Iris pigment epithelial cell (primary cell): ENCODE measurements at places on chromosomes 3 and 15.

GRCh38 chr15:70974004-70974832, 81.6 kb downstream of the LRRC49 start:
- peak; percentile 71 for DNase-seq

GRCh38 chr15:77981281-77982126, 96.0 kb downstream of the TBC1D2B start:
- no peak for DNase-seq

DNA sequence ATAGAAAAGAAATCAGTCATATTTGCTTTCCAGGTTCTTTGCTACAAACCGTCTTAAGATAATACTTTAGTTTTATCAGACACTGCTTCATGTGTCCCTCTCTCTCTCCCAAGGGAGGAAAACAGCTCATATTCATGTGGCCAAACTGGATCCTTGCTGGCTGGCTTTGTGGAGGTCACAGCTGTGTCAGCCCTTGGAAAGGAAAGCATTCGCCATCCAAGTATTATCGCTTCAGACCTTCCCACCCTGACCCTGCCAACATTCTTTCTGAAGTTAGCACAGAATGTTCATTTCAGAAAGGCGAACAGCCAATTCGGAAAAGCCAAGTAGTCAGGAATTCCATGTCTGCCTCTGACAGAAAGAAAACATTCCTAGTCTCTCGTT, 213.6 kb downstream of the FEZF2 start:
- peak; percentile 70 for DNase-seq

DNA sequence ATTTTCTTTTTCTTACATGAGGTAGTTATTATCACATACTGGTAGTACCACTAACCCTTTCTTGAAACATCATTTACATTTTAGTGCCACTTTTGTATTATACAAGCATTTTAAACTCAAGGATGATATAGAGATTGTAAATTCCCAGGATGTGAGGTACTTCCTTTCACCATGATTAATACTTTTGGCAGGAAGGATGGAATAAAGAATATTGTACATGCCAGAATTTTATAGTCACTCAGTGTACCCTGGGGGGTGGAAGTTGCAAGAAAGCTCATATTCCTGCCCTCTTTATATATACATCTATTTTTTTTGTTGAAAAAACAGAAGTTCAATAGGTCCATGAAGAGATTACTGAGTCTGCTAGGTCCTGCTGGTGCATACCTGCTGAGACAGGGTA, 141.0 kb upstream of the PLSCR5 start:
- peak; percentile 79 for DNase-seq

DNA sequence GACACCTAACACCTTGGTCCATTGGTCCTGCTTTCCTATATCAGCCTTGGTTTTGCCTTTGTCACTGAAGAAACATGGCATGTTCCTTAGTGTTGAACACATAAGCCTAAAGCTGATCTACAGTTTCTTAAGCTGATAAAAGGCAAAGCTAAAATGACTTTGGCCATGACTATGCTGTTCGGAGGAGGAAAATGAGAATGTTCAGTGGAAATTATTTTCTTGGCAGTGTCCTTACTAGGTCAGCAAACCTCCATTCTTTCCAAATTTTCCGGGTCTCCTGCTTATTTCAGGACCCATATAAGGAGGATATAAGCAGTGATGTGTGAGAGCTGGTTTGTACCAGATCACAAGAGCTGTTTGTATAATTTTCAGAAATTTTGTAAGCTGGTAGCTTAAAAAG, 832.9 kb upstream of the CFAP20DC start:
- no peak for DNase-seq

- no peak for DNase-seq
Measured at GRCh38 chr15:73244333-73244732, 124.4 kb downstream of the HCN4 start.

GRCh38 chr3:108462899-108463298, 47.5 kb downstream of the MYH15 start:
- DNase-seq: peak; percentile 34

GRCh38 chr3:135756106-135756668, 209.3 kb upstream of the PPP2R3A start:
- DNase-seq: no peak

GRCh38 chr3:120469440-120469839, 18.6 kb upstream of the FSTL1 start:
- DNase-seq: peak; percentile 76

GRCh38 chr3:113485161-113485609, 29.8 kb downstream of the SPICE1 start:
- DNase-seq: no peak

- no peak for DNase-seq
Measured at GRCh38 chr15:37876900-37877299, 57.5 kb upstream of the TMCO5A start.

DNA sequence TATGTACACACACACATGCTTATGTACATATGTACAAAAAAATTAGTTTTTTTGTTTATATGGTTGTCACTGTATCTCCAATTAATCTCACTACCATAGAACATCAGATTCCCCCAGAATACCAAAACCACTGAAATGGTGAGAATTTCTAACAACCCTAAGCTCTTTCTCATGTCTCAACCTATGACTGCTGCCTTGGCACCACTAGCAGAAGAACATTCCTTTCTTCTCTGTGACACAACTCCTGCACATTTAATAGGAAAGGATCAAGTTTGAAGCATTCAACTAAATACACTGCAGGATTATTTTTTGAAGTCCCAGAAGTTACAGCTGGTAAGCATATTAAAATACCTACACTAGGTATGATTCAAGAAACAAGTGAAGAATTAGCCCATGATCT, 109.6 kb downstream of the FAM174B start:
- no peak for DNase-seq

GRCh38 chr15:62977952-62978811, 64.4 kb upstream of the TPM1 start:
- peak; percentile 31 for DNase-seq

DNA sequence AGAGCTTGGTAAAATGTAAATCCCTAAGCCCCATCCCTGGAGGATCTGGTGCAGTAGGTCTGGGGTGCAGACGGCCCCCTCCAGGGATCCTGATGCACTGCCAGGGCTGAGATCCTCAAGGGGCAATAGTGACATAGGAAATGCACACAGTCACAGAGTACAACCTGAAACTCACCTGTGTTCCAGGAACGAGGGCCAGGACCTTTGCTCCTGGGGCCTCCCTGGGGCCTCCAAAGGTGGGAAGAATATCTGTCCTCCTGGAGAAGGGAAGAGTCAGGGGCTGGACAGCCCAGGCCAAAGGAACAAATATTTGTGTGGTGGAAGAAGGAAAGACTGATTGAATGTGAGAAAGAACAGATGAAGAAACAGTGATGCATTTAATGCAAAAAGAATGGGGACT, 9.5 kb downstream of the SSUH2 start:
- DNase-seq: no peak

DNA sequence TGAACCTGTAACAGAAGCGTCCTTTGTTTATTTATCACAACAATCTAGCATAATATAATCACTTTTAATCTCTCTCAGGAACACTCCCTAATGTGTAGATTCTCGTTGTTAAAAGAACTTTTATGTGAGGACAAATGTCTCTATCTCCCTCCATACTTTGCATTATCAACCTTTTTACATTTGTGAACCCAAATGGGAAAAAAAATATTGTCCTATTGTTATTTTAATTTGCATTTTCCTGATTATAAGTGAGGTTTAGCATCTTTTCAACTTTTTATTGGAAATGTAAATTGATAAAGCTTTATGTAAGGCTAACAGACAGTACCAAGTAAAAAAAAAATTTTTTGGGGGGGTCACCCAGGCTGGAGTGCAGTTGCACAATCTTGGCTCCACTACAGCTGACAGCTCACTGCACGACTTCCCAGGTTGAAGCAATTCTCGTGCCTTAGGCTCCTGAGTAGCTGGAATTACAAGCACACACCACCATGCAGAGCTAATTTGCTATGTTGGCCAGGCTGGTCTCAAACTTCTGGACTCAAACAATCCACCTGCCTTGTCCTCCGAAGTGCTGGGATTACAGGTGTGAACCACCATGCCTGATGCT, 33.0 kb upstream of the DENND4A start:
- peak; percentile 82 for DNase-seq

- DNase-seq: no peak
Measured at GRCh38 chr3:30002797-30003196, 603.6 kb upstream of the TGFBR2 start.

DNA sequence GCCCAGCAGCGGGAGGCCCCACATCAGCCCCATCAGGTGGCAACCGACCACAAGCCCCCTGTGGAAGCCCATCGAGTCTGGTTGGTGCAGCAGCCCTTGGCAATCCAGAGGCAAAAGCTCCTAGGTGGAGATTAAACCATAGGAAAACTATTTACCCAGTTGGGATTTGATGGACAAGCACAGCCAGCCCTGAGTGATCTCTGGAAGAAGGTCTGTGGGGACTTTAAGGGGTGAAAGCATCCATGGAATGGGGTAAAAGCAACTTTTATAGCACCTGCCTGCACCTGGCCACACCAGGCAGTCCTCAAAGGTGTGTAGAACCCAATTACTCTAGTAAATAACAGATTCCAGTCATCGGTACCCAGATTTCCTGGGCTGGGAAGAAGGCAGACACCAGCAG, 206.3 kb downstream of the IGSF11 start:
- no peak for DNase-seq
